ENCODE measurements at places on chromosomes 5 and 9.

DNA sequence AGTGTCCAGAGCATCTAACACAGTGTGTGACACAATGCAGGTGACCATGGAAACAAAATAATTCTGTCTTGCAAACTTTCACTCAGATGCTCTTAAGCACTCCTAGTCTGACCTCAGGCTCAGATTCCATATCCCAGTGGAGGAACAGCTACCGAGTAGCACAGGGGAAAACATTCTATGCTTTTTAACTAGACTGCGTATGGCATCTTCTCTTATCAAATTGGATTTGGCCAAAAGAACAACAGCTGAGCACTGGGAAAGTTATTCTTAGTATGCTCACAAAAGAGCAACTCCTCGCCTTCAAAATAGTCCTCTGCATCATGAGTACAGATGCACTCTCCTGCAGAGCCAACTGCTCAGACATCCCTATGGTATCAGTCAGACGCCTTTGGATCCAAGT, 528.2 kb upstream of the DAP start:
- no peak for DNase-seq

DNA sequence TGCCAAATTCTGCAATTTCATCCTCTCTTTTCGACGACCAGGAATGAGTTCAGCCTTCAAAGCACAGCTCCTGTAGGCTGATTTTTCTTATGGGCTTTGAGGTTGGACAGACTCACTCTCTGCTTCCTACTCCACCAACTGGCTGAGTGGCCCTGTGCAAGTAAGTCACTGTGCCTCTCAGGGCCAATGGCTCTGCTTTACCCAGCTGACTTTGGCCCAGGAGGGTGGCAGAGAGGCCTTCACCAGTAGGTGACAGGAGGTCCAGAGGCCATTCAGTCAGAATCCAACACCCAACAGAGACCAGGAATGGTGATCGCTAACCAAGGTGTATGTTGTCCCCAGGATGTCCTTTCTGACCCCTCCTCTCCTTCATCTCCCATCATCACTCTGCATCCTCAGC, 49.5 kb upstream of the ALDH1B1 start:
- DNase-seq = no peak

DNA sequence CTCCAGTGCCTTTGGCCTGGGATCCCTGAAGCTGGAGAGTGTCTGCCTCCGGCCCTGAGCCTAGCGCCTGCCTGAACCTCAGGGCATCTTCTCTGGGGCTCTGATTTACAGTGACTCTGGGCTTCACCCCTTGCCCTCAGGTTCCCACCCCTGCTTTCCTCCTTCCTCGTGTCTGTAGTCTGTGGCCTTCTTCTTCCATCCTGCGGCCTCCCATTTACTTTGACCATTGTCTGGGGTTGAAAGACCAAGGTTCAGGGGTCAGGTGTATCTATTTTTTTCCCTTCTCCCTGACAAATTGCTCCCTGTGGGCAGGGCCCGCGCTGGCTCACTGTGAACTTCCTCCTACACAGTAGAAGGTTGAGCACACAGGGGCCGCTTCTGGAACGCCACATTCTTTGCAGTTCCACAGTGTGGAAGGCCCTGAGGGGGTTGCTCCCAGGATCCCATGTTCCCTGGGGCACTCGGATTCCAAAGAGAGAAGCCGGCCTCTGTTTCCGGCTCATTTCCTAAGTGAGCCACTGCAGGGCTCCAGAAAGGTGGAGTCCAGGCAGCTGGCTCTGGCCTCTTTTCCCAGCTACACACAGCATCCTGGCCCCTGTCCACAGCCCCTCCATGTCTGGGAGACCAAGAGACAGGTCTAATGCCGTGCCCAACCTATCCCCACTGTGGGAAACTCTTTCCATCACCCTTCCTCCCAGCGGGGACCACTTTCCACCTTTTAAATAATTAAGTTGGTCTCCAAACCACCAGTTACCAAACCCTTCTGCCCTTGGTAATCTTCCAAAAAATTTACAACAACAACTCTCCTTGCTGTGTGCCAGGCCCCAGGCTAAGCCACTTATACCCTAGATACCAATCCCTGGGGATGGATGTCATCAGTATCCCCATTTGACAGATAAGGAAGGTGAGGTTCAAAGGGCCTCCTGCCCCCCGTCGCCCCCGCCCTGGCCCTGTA, 140.3 kb upstream of the IER5L start:
- DNase-seq = no peak

GRCh38 chr9:3867196-3867595, 341.4 kb upstream of the RFX3 start:
- no peak for DNase-seq

GRCh38 chr5:38793099-38793498, 52.7 kb upstream of the OSMR start:
- no peak for DNase-seq

DNA sequence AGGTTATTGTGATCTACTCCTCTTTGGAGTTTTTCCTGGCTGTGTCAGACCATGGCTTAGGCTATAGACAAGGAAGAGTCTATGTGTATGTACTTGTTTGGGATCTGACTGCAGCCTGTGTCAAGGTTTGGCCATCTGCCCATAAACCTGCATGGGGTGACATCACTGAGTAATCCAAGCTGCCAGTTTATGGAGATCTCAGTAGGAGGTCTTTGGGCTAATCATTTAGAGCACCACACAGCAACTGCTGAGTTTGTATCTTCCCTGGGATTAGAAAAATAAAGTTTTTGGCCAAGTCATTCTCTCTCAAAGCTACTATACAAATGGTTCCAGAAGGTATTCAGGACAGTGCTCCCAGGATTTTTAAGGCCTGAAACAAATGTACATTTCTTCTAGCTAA, 65.5 kb upstream of the HSPB3 start:
- DNase-seq = no peak

DNA sequence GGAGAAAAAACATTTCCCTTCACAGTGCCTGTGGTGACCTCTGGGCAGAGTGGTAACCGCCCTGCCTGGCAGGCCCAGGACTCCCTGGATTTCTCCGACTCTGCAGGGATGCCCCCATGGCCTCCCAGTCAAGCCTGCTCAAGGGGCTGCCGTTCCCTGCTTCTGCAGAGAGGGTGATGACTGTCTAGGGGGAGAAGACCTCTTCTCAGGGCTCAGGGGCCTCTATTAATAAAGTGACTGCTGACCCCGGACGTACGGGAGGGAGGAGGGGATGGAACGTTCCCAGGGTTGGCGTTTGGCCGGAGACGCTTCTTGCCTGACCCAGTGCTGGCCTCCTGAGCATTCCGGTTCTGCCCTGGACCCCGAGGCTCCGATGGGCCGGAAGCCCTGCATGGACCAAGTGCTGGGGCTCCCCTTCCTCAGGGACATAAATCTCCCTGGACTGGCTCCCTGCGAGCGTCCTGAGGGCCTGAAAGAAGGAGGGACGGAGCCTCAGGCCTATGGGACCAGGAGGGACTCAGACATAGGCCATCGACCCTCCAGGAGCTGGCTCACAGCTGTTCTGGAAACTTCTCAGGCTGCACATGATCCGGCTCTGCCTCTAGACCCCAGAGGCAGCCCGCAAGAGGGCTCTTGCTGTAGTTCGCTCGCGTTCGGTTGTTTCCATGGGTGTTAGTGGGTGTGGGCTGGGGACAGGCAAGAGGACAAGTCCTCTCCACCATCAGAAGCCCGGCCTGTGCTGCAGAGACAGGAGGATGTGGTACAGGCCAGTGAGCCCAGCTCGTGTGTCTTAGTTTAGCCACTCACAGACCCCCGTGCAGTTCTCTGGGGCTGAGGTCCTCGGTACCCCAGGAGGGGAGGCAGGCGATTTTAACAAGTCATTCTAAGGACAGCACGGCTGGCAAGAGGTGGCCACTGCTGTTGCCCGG, 8.1 kb upstream of the RNU6ATAC start:
- DNase-seq = no peak

DNA sequence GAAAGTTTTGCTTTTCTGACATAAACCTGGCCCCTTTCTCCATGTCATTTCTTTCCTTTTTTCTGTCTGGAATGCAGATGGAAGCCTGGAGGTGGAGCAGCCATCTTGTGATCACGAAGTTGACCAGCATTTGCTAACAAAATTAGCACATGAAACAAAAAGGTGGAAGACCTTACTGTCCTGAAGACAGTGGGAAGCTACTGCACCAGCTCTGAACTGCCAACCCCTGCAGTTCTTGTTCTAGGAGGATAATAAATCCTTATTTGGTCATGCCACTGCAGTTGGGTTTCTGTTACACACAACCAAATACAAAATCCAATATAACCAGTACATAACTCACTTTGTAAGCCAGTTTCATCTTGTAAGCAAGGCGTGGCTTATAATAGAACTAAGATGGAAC, 249.4 kb upstream of the TBCA start:
- DNase-seq = no peak

DNA sequence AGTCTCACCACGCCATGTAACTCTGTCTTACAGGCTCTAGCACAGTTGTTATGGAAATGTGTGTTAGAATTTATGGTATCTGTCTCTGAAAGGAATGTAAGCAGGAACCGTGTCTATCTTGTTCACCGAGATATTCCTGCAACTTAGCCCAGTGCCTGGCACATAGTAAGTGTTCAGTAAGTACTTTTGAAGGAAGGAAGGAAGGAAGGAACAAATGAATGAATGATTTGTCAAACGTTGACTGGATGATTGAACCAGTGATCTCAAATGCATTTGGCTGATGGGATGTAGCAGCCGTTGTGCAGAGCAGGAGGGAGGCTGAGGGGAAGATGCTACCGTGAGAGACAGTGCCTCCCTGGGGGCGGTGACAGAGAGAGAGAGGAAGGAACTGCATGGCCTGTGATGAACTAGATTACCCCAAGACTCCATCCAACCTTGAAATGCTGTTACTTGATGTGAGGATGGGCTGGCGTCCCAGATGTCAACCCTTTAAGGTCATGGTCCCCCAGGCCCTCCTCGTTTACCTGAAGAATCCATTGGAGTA, 47.5 kb upstream of the PPARGC1B start:
- no peak for DNase-seq

DNA sequence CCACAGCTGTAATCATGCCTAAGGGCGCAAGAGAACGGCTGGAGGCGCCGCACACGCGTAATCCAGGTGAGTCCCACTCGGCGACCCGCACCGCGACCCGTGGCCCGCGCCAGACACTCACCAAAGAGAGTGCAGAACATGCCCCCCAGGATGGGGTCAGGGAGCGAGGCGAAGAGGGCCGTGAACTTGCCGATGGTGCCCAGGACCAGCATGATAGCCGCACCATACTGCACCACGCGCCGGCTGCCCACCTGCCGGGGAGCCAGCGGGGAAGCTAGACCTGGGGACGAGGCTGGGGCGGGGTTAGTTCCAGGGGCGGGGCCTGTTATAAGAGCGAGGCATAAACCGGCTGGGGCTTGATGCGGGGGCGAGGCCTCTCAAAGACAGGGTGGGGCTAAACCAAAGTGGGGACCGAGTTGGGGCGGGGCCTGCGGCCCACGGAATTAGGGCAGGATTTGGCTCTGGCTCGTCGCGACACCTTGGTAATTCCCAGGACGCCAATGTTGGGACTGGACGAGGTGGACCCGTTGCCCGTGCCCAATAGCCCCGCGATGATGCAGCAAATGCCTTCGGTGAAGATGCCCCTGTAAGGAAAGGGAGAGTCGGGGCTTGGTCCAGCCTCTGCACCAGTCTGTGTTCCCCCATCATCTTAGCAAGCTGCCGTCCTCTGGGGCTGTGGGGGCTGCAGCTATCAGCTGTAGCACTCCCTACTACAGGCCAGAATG, 4.8 kb downstream of the SLC23A1 start:
- DNase-seq = no peak

- DNase-seq = no peak
Observed at GRCh38 chr5:75610201-75610600, 1.1 kb upstream of the ANKDD1B start.

GRCh38 chr5:142757564-142757963, 12.6 kb upstream of the ARHGAP26 start:
- DNase-seq = no peak

DNA sequence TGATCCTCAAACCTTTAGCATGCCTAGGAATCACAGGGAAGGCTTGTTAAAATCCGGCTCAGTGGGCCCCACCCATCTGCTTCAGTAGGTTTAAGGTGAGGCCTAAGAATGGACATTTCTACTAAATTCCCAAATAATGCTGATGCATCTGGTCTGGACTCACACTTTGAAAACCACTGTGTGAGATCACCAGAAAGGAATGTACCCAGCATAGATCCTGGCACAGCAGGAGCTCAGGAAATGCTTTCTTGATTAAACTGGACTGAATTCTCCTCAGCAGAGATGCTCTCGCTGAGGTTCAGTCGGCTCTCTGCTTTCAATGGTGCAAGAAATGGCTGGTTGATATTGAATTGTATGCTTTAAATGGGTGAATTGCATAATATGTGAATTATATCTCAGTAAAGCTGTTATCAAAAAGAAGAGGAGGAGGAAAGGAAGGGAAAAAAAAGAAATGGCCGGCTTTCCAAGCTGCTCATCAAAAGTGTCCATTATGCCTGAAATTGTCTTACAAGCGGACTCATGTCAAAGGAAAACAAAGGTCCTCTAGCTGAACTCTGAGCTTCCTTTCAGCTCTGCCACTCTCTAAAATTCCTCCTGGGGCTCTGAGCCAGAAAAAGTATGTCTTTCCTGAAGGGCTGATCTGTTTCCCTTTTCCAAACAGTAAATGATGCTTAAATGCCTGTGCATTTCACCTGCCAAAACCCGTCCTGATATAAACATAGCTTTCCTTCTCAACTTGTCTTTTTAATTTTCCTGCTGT, 77.6 kb upstream of the SAP30L start:
- no peak for DNase-seq

DNA sequence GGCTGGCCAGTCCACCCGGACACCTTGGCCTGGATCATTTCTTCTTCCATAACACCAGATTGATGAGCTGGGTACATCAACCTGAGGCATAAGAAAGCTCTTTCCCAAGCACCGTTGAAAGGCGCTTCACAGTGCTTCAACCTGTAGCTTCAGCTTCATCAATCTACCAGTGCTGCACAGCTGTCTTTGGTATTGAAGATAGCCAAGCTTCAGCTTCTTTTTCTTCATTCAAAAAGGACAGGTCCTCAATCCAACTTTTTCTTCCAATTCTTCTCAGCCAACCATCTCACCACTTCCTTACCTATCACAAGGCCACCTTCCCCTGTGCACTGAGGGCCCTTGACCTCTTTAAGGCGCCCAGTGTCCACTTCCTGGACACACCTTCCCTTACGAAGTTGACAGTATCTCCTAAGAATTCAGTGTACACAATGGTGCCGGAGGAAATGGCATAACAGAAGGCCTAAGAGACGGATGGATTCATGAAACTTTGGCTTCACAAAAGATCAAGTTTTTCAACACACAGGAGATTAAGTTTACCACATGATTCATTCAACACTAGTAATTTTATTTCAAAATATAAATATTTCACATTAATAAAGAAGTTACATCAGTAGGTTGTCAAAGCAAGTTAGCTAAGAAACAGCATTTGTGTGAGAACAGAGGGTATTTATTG, 1.4 kb upstream of the CTNNAL1 start:
- no peak for DNase-seq

GRCh38 chr9:133969681-133970580, 22.2 kb downstream of the VAV2 start:
- DNase-seq = no peak

DNA sequence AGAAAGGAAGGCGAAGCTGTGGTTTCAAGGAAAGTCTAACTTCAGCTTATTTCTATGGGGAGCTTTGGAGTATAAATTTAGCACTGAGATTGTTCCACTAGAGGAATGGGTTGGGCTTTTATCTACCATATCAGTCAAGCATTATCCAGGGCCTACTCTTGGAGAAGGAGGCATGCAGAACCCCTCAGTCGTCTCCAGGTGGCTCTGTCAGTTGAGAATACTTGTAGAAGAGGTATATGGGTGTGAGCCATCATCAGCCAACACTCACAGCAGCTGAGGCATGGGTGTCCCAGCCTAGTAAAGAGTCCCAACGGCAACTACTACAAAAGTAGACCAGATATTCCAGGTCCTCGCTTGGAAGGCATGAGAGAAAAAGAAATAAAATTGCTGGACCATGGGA, 548.5 kb upstream of the GRAMD2B start:
- no peak for DNase-seq

GRCh38 chr9:29039258-29039657, 1466.0 kb upstream of the C9orf72 start:
- no peak for DNase-seq

All from stimulated activated CD4-positive, alpha-beta T cell treated with anti-CD3 and anti-CD28 coated beads, Interleukin-12 subunit alpha, Interleukin-12 subunit beta, amount 100 ng/mL, for 48 hours (primary cell).